T-helper 1 cell (primary cell): ENCODE measurements at places on chromosomes 4 and X.

DNA sequence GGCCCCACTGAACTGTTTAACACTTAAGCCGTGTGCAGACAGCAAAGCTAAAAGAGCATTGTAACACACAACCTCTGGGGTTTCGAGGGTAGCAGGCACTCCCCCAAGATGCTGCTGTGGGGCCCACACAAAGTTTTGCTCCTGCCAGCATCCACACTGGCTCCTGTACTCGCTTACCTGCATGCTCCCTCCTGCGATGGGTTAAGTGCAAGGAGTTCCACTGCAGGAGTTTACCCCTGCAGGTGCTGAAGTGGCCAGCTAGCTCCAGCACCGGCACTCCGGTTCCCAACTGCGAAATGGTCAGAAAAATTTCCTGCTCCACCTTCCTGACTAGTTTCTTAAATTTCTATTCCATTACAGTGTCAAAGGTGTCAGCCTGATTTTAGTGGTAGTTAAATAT lies 443.5 kb downstream of the PCDH10 start:
- DNase-seq, result no peak

- no peak for DNase-seq
Measured at GRCh38 chrX:133444952-133445831, 29.9 kb upstream of the GPC4 start.

- DNase-seq, result no peak
Measured at GRCh38 chr4:180057299-180057721, 2185.9 kb upstream of the TENM3 start.

DNA sequence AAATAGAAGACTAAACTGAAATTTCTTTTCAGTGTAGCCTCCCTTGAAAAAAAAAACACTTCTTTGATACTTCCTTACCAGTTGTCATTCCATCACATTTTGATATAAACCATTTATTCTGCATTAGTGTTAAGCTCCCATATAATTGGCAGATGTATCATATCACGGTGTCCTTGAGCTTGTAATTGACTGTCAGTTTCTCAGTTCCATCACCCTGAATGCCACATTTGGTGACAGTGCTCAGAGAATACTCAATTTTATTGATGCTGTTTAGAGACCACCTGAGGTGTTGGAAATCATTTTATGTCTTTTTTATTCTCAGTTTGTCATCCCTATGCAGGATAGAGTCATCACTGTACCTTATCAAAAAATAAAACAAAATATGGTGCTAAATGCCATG lies 1528.2 kb downstream of the RAPGEF2 start:
- no peak for DNase-seq

- DNase-seq, result no peak
Measured at GRCh38 chr4:56240554-56241174, 146.6 kb downstream of the AASDH start.

GRCh38 chr4:152534541-152535359 lies 1.1 kb downstream of the FBXW7 start:
- DNase-seq, result peak; percentile 25

GRCh38 chr4:94359838-94360237 lies 17.2 kb upstream of the HPGDS start:
- DNase-seq, result no peak

DNA sequence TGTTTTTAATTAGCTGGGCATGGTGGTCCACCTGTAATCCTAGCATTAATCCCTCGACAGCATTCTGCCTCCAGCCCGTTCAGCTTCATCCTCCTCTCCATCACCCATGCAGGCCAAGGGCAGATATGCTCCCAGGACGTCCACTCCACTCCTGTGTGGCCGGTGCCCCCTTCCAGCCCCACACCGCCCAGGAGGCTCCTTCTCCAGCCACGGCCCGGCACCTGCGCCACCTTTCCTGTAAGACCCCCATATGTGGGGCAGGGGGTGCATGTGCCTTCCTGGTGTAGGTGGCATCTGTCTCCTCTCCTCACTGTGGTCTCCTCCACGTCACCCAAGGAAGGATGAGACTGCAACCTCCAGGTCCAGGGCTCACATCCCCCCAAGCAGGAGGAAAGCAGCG lies 57.0 kb upstream of the MXD4 start:
- DNase-seq, result no peak

GRCh38 chr4:182975806-182976205 lies 58.6 kb upstream of the DCTD start:
- no peak for DNase-seq

GRCh38 chr4:38132107-38132673 lies 172.0 kb downstream of the PTTG2 start:
- peak; percentile 52 for DNase-seq

DNA sequence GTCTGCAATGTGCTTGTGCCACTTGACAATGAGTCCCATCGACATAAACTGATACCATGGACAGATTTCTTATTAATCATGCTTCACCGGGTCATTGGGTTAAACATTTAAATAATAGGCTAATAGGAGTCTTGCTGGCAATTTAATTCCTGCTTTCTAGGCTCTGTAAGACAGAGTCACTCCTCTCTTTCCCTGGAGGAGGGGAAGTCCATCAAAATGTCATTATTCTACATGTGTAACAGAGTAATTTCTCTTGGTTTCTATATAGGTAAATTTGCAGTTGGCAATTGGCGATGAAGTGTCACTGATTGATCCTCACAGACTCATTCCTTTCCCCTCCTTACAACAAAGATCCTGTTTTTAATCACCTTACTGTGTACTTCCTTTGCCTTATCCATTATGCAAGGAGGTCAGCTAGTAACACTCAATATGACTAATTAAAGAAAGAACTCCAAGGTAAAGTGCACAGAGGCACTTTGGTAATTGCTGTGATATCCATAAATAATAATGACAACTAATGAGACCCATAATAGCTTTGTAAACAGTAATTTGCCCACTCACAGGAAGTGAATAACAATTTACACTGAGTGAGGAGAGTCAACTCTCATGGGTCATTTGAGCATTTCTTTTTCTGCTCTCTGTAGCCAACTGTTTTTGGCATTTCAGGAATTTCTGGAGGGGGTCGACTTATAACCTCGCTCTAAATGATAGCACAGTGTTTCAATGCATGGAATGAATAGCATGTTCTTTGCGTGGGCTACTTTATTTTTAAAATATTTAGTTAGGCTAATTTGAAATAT lies 184.0 kb downstream of the UGT8 start:
- DNase-seq, result no peak

DNA sequence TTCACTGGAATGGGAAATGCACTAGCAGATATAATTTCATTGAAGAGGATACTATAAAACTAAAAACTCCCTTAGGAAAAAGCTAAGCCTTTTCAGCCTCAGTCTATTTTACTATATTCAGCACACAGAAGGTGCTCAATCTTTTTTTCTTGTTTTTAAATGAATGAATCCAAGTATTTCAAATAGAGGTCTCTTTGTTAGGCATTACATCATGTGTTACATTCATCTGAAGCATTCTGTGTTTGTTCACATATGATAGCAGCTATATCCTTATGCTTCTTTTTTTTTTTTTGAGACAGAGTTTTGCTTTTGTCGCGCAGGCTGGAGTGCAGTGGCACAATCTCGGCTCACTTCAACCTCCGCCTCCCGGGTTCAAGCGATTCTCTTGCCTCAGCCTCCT lies 278.4 kb downstream of the CAMK2D start:
- no peak for DNase-seq

DNA sequence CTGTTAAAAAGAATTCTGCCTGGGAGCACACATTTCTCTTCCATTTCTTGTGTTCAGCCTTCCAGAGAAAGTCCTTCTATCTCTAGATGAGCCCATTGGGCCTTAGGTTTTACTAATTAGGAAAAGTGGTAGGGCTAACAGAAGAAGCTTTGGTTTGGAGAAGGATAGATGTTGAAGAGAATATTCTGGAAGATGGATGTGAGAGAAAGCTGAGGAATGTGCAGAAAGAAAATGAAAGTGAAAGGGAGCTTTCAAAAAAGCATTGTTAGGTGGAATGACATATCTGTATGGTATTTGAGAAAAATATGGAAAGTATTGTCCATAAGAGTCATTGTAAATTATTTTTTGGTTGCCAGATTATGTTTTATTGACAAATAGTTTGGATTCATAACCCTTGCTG lies 474.8 kb upstream of the SLIT2 start:
- no peak for DNase-seq

DNA sequence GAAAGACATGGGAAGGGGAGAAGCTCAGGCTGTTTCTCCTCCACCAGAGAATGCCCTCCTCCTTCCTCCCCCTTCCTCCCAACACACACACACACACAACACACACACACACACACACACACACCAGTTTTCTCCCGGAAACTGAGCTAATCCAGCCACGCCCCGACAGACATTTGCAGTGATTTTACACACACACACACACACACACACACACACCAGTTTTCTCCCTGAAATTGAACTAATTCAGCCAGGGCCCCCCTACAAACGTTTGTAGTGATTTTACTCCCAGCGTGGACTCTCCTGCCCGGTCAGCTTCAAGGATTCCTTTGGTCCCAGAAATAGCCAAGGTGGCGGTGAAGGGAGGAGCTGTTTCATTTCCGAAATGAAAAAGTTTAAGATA lies 32.9 kb upstream of the STX18 start:
- DNase-seq, result peak; percentile 49

GRCh38 chrX:146456058-146456457 lies 353.5 kb upstream of the CXorf51B start:
- no peak for DNase-seq

GRCh38 chr4:1772853-1773538 lies 20.1 kb upstream of the FGFR3 start:
- DNase-seq, result no peak

DNA sequence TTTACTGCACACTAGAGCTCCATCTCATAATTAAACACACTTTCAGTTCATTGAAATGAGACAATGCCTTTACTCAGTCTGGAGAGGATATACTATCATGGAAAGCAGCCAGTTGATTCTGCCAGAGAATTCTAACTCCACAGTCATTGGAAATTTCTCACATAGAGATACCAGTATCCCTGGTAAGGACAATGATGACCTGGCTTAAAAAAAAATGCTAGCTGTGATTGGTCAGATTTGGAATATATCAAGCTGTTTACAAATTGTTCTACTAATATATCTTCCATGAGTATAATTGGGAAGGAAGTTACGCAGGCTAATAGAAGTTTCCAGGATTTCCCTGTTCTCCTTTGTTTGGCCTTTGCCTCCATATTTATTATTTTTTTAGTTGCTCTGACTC lies 34.5 kb upstream of the TLL1 start:
- DNase-seq, result no peak

DNA sequence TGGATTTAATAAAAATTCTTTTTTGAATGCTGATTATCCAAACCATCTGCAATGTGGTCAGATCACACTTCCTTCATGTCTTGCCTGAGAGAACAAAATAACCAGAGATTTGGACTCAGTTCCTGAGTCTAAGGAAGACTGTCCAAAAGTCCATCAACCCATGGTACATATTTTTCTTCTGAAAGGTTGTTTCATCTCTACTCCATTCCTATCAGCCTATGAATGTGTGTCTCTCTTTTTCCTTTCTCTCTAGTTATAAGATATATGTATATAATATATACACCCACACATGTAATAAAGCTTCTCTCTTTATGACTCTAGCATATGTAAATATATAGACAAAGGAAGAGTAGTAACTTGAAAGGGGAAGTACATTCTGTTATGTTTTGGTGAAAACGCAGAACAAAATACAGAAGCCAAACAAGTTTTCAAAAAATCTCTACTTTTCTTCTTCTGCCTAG lies 226.9 kb downstream of the ARHGAP24 start:
- no peak for DNase-seq

GRCh38 chrX:11399489-11400094 lies 106.4 kb downstream of the AMELX start:
- no peak for DNase-seq

GRCh38 chrX:126994032-126994600 lies 174.6 kb downstream of the PRR32 start:
- DNase-seq, result no peak

DNA sequence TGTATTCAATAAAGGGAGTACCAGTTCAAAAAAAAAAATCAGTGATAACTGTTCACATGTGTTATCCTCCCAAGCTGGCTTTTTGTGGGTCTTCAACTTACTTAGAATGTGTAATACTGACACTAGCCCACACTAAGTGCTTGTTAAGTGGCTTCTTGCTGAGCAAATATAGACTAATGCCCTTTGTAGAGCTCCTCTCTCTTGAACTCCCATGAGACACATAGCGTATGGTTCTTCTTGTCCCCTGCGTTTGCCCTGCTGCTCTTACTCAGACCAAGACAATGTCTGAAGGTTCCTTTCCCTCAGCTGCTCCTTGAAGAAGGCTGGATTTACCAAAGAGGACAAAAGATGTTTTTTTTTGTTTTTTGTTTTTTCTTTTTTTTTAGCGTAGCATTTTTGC lies 110.9 kb downstream of the FRAS1 start:
- no peak for DNase-seq

DNA sequence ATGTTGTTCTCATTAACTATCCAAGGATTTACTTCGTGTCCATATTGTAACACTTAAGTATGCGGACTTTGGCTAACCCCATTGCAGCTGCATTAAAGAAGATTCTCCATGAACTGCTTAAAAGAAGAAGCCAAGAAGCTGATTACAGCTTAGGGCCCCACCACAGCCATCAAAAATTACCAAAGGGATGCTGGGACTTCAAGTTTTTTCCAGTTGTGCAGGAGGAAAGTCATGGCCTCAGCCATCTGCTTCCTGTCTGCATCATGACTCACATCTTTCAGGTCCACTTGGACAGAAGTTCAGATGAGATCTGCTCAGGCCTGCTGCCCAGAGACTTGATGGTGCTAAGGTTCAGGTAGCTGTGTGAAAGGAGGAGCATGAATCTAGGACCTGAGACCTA lies 38.8 kb upstream of the CAPN6 start:
- DNase-seq, result no peak

GRCh38 chr4:123599920-123600810 lies 203.6 kb downstream of the SPRY1 start:
- DNase-seq, result peak; percentile 19

- no peak for DNase-seq
Measured at GRCh38 chrX:139738581-139738980, 30.6 kb upstream of the MCF2 start.

GRCh38 chr4:125728568-125728967 lies 413.8 kb downstream of the FAT4 start:
- no peak for DNase-seq

DNA sequence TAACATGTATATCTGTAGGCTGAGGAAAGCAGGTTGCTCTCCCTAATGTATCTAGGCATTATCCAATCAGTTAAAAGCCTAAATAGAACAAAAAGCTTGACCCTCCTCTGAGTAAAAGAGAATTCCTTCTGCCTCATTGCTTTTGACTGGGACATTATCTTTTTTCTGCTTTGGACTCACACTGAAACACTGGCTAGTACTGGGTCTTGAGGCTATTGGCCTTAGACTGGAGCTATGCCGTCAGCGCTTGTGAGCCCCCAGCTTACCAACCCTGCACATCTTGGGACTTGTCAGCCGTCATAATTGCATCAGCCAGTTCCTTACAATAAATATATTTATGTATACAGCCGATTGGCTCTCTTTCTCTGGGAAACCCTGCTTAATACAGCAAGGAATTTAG lies 206.8 kb upstream of the ARHGAP24 start:
- DNase-seq, result no peak
